ENCODE measurements at places on chromosomes 7 and 10. TPM values are rescaled to one million over a fixed set of nuclear protein-coding genes. Genes with fewer than 3 reads are reported as not detected.

GRCh38 chr7:23315366-23315765 is 16.2 kb downstream of the MALSU1 start:
- DNase-seq, result no peak

- DNase-seq, result no peak
Observed at GRCh38 chr7:145490356-145490755, 626.2 kb upstream of the CNTNAP2 start.

The MMRN2 gene
- total RNA-seq, result 8.3 TPM

The PDE6C gene
- not detected for total RNA-seq

GRCh38 chr10:122331615-122332446 is 42.7 kb upstream of the PLEKHA1 start:
- no peak for DNase-seq

GRCh38 chr10:123150271-123150985 is 2.5 kb downstream of the HMX2 start:
- no peak for DNase-seq

The CFAP69 gene
- total RNA-seq, result 4.1 TPM

- no peak for DNase-seq
Observed at GRCh38 chr10:60606343-60607080, 171.8 kb upstream of the CDK1 start.
